ENCODE measurements at places on chromosomes 5 and 9.

- no peak for DNase-seq
These were observed 79.3 kb upstream of the ITGA1 start for GRCh38 chr5:52708463-52708862.

GRCh38 chr9:136228107-136228875 is 17.3 kb downstream of the QSOX2 start:
- DNase-seq: no peak

DNA sequence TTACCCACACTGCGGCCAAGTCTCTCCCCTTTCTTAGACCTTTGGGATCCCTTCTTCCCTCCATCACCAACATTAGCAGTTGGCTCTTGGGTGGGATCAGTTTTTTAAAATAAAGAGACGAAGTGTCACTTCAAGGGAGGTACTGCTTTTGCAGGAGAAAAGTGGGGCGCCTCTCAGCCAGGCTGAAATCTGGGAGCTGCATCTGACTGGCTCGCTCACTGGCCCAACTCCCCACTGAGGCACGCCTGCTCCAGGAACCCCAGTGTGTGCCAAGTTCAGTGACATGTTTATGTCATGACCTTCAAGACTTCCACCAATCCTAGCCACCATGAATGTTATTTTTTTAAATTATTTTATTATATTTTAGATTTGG is 130.5 kb downstream of the MVB12B start:
- DNase-seq: no peak

DNA sequence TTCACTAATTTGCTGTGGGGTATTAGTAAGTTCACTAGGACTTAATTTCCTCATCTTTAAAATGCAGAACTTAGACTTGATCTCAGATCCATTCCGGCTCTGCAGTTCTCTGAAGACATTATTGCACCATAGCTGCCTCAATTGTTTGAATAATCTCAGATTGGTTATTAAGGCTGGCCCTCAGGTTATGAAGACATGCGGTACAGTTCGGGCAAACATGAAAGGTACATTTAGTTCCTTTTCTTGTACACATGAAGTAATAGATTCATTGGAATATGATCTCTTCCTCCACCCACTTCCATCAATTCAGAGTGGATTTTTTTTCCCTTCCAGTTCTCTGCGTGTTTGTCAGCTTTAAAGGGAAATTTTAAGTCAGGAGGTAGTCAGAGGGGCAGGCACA is 28.0 kb downstream of the ATP6V0E1 start:
- DNase-seq: no peak

DNA sequence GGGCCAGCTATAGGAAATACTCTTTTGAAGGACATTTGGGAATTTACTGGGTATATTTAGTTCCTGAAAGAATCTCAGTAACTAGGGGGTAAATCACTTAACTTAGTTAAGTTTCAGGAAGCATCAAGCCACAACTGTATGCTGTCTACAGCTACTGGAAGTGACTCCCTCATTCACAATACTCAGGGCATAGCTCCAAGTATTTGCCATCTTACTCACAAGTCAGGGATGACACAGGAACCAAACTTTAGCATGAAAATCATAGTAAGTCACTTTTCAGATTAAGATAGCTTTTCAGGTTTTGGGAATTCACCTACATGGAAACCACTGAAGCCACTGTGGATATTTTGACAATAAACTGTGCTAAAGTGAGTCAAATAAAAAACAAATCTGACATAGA is 242.4 kb upstream of the ATP10B start:
- DNase-seq: no peak

DNA sequence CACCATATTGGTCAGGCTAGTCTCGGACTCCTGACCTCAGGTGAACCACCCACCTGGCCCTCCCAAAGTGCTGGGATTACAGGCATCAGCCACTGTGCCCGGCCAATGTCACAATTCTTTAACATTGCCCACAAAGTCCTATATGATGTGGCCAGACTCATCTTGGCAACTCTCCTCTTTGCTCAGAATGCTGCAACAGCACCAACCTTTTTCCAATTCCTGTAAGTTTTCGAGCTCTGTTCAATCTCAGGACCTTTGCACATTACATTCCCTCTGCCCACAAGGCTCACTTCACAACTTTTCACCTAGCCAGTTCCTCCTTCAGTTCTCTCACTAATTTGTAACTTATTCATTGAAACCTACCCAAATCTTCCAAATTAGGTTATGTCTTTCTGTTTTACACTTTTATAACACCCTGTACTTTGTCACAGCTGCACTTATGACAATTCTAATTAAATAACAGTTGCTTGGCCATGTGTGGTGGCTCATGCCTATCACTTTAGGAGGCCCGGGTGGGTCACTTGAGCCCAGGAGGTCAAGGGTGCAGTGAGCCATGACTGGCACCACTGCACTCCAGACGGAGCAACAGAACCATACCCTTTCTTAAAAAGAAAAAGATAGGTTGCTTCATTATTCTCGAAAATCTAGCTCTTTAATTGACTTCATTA is 30.9 kb upstream of the GLDC start:
- DNase-seq: no peak

- no peak for DNase-seq
These were observed 43.2 kb upstream of the UGCG start for GRCh38 chr9:111853450-111853827.

- DNase-seq: no peak
These were observed 347.8 kb downstream of the TRIM32 start for GRCh38 chr9:117034866-117035265.

DNA sequence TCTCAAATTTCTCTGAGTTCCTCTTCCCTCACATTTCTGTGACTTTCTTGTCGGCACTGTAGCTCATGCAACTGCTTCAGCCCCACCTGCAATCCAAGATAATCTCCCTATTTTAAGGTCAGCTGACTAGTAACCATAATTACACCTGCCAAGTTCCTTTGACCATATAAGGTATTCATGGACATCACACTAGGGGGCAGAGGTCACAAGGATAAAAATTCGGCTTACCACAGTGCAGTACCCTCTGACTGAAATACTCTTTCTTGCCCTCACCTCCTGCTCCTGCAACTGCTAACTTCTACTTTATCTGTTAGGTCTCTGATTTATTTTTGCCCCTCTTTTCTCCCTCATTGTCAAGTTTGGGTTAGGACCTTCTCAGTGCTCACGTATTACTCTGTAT is 144.2 kb downstream of the GDNF start:
- no peak for DNase-seq

- no peak for DNase-seq
These were observed 258.1 kb downstream of the SYK start for GRCh38 chr9:91059713-91060112.

GRCh38 chr5:141783947-141784296 is 94.3 kb downstream of the PCDH1 start:
- DNase-seq: no peak

GRCh38 chr9:105355781-105356180 is 92.1 kb upstream of the FSD1L start:
- DNase-seq: no peak

DNA sequence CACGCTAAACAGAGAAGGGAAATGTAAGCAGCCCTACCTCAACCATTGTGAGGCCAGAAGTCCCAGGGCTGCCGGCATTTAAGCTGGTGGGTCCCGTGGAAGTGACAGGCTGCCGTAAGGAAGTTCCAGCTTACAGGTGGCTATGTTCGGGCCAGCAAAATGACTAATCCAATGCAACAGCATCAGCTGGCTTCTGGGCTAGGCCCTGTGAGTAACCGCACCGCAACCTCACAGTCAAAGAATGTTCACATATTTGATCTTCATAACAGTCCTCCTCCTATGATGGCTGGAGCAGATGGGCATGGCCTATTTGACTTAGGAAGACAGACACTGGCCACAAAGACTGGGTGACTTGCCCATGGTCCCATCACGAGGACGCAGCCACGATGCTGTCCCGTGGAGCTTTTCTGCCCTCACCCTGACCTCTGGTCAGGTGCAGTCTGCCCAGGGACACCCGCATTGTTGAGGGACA is 88.2 kb downstream of the LIFR start:
- no peak for DNase-seq

- DNase-seq: no peak
These were observed 126.4 kb downstream of the DOCK2 start for GRCh38 chr5:169763376-169764017.

- DNase-seq: no peak
These were observed 95.1 kb upstream of the DNAH5 start for GRCh38 chr5:14039576-14039975.

GRCh38 chr5:178839319-178839704 is 20.4 kb upstream of the ZNF354B start:
- peak; percentile 62 for DNase-seq

DNA sequence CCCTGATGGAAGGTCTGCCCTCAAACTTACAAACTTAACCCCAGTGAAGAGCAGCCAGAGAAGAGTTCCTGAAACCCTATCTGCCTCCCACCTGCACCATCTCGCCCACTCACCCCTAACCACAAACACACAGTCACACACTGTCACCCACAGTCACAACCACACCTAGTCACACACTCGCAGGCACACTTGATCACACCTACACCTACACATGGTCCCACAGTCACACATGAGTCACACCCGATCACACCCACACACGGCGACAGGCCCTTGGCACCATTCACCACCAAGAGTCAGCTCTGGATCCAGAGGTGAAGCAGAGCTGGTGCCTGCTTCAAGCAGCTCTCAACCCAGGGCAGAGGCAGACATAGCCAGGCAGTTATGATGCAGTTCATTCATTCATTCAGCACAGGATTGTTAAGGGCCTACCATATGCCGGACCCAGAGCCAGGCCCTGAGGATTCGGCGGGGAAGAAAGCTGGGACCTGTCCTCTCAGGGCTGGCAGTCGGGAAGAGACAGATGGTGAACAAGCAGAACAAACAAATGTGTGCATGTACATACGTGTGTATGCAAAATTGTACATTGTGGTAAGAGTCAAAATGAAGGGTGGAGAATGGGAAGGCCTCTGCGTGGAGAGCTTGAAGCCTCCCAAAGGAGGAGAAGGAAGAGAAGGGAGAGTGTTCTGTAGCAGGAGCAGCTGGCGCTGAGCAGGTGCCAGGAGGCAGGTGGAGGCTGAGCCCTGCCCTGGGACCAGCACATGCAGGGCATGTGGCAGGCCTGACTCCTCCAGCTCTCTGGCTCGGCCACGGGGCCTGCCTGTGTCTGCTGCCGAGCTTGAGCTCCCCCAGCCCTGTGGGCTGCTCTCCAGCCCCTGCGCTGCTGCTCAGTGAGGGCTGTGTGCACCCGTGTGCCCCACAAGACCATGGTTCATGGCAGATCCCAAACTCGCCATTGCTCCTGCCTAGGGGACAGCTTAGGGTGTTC is 6.4 kb downstream of the TSPAN17 start:
- DNase-seq: peak; percentile 78

DNA sequence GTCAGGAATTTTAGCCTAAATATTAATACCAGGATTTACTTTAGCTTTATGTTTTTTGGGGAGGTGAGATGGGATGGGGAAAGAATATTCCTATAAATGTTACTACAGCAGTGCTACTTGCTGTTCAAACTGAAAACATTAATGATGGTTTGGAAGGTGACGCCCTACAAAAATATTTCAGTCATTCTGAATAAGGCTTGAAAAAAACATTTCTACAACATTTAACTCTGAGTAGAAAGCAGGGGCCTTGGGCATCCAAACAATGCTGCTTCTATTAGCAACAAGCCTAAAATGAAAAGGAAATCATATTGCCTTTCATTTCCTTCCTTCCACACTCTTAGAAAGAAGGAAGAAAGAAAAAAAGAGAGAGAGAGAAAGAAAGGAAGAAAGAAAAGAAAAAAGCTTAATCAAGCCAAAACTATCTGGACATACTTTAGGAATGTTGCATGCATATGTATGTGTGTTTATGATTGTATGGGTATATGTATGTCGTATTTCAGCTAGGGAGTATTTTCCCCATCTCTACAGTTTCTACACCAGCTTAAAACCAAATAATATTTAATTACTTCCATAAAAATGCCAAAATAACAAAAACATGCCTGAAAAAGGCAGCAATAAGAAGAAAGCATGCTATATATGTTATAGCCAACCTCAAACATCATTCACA is 16.3 kb upstream of the DAB2 start:
- DNase-seq: no peak

DNA sequence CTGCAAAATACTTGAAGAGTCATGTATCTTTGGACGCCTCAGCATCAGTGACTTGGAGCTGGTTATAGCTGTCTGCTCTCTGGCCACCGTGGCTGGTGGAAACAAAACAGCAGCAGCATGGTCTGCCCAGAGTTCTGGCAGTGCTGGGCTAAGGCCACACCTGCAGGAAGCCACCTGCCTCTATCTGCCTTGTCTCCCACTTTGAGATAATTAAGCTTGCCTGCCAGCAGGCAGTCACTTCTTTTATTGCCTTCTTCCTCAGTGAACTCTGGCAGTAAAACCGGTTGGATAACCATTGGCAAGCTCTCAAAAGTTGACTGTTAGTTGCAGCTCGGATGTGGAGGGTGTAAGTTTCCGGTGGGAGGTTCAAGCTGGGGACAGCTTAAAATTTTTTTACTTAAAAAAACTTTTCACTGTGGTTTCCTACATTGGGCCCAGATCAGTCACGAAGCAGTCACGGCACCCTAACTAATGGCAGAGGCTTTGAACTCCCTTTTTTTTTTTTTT is 4.9 kb downstream of the SMIM3 start:
- peak; percentile 63 for DNase-seq

GRCh38 chr9:116168231-116168630 is 14.6 kb downstream of the PAPPA start:
- no peak for DNase-seq

DNA sequence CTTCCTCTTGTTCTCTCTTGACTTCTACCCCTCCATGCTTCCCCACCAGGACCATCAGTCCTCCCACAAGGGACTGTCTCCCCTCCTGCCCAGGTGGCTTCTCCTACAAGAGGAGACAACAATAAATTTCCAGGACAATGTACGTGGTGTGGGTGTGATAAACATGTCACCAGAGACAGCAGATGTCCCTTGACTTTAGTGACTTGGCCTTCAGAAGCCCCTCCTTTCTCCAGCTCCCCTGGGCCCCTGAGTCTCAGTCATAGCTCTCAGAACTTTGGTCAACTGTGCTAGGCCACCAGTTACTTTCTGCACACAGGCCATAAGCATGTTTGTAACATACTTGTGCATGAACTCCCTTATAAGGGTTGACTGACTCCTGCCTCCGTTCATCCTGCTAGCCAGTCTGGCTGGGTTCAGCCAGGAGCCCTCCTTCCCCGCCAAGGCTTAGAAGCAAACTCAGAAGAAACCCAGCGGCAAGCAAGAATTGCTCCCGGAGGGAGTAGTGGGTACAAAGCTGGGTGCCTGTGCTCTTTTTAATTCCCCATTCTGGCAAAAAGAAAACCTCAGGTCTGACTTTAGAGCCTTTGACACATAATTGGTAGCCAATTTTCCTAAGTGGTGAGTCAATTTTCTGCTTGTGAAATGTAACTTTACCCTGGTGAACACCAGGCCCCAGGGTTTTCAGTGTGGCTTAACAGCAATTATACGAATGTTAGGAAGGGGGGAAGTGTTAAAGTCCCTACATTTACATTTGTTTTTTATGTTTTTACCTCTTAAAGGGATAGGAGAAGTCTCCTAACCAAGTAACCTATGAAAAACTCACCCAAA is 49.2 kb downstream of the EBF1 start:
- no peak for DNase-seq
